ENCODE measurements at places on chromosomes 4 and X.

DNA sequence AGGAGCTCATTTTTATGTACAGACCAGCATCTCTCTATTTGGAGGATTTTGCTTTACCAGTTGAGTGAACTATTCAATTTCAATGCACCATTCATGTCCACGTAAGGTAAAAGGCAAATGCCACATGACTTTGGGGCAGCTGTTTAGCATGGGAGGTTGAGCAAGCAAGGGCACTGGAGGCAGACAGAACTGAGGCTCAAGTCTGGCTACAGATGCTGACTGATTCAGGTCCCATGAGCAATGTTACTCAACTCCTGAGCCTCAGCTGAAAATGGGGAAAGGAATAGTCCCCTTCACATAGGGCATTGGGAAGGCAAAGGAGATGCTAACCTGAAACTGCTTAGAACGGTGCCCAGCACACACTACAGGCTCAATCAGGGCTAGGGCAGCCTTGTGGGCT is 93.0 kb upstream of the MTM1 start:
- DNase-seq, result no peak

DNA sequence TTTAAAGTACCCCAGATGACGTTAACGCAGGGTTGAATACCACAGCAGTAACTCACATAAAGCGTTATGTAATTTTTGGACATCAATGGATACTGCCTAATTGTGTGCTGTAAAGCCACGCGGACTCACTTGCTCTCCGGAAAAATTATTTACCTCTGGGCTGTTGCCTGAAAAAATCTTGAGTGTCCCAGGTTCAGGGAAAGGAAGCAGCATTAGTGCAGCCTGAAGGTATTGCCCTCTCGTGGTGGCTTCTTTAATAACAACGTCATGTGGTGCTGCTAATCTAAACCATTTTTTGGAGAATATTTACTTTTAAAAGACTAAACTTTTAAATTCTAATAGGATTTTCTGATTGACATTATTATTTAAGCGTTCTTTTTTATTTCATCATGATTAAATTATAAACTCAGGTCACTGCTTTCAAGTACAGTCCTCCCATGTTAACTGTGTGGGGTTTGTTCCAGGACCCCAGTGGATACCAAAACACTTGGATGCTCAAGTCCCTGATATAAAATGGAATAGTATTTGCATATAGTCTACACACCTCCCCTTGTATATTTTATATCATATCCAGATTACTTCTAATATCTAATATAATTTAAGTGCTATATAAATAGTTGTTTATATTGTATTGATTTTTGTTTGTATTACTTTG is 384.8 kb downstream of the FAM133A start:
- no peak for DNase-seq

DNA sequence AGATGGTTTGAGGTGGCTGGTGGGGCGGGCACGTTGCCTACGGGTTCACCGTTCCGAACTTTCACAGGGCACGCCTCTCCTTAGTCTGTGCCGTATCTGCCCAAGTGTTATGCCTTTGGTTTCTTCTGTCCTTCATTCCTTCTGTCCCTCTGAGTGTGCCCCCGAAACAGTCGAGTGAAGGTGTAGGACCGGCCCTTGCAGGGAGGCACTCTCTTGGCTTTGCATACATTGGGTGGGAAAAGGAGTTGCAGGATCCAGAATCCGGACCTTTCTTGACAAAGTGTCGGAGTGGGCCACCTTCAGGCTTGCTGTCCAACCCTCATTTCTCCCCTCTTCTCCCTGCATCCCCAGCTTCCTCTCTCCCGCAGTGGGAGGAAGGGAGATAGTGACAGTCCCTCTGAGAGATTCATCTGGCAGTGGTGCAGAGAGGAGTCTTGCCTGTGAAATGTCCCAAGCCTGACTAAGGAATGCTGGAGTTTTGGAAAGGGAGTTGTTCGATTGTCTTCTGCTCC is 569 bp downstream of the ARFIP1 start:
- DNase-seq, result no peak

DNA sequence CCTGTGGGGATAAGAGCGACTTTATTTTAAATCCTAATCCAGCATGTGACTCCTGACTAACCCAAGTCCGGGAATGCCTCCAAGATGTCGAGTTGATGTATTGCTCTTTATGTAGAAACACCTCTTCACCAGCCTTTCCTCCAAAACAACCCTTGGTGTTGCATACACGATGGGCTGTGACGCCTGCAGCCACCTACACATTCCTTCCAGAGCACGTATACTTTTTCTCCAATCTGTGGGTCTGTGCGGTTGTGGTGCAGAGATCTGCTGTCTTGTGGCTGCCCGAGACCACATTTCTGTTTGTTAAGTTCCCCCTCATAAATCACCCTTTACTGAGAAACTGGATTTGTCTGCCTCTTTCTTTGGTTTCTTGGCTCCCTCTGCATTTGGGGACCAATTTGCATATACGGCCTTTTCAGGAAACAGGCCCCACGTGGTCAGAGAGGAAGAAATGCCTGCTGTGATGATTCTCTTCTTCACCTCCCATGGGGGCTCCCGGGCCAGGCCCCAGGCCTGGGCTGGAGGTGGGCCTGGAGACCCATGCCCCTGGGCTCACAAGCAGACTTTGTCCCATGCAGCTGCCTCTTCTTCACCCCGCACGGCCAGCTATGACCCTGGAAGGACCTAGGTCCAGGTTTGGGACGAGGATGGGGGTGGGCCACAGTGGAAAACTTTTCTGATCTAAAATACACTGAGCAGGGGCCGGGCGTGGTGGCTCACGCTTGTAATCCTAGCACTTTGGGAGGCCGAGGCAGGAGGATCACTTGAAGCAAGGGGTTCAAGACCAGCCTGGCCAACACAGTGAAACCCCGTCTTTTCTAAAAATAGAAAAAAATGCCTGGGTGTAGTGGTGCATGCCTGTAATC is 21.4 kb upstream of the AFAP1 start:
- DNase-seq, result peak; percentile 28

DNA sequence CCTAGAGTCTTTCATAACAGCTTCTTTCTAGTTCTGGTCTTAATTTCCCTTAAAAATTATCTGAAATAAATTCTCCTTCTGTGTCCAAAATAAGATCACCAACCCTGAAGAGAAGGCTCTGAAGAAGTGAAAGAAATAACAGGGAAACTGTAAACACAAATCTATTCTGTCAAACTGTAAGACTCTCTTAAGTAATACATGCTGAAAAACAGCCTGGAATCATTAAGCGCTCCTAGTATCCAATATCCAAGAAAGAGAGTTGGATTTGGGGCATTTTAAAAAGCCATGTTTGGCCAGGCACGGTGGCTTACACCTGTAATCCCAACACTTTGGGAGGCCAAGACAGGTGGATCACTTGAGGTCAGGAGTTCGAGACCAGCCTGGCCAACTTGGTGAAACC is 53.3 kb downstream of the RELL1 start:
- DNase-seq, result no peak
